ENCODE measurements at places on chromosomes 3 and 15.
A peak's percentile ranks its signal among the peaks of the same experiment; 100 is the strongest.

GRCh38 chr3:82103241-82103640 is 341.8 kb upstream of the GBE1 start:
- DNase-seq = no peak

- DNase-seq = no peak
Observed at GRCh38 chr15:61393949-61394348, 164.8 kb upstream of the RORA start.

DNA sequence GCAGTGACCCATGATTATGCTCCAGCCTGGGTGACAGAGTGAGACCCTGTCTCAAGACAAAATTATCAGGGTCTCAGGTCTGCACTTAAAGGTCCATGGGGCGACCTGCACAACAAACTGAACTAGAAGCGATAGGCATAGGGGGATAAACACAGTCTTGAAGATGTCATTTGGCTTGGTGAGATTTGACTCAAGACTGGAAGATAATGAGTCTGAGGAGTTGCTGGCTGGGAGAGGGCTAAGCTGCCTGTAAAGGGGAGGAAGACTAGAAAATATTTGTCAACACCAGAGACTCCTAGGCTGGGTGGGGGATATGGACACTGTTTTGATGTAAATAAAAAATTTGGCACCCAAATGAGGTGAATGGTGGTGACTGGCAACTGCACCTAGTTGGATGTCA is 19.8 kb downstream of the GHRL start:
- no peak for DNase-seq

- no peak for DNase-seq
Observed at GRCh38 chr15:95371664-95372063, 958.8 kb upstream of the NR2F2 start.

GRCh38 chr3:44076221-44076829 is 165.4 kb upstream of the TOPAZ1 start:
- no peak for DNase-seq

DNA sequence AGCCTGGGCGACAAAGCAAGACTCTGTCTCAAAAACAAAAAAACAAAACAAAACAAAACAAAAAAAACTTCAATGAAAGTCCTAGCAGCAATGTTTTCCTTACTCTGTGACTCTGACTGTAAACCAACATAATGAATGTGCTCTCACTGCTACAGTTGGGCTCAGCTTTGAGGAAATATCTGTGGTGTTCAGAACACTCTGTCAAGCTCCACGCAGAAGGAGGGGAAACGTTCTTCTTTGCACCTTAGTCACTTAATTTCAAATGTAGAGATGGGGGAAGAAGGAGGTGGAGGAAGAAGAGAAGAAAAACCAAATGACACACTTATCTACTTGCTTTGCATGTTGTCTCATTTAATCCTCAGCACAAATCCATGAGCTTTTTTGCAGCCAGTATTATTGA is 107.1 kb upstream of the UBE3A start:
- DNase-seq = no peak

DNA sequence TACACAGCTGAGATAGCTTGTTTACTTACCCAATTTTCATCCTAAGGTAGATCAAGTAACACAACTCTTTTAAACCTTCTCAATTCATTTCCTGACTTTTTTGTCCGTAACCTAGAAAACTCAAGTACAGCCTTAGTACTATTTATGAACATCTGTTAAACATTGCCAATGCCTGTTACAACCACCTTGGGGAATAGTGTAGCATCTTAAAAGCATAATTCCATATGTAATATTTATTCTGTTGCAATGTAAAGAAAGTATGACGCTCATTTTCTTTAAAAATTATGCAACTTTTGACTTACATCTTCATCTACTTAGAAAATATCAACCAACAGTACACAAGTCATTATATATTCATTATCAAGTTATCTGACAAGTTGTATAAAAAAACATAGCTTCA is 54.6 kb downstream of the SUCLG2 start:
- no peak for DNase-seq

GRCh38 chr15:50340416-50340815 is 14.6 kb downstream of the GABPB1 start:
- DNase-seq = no peak

DNA sequence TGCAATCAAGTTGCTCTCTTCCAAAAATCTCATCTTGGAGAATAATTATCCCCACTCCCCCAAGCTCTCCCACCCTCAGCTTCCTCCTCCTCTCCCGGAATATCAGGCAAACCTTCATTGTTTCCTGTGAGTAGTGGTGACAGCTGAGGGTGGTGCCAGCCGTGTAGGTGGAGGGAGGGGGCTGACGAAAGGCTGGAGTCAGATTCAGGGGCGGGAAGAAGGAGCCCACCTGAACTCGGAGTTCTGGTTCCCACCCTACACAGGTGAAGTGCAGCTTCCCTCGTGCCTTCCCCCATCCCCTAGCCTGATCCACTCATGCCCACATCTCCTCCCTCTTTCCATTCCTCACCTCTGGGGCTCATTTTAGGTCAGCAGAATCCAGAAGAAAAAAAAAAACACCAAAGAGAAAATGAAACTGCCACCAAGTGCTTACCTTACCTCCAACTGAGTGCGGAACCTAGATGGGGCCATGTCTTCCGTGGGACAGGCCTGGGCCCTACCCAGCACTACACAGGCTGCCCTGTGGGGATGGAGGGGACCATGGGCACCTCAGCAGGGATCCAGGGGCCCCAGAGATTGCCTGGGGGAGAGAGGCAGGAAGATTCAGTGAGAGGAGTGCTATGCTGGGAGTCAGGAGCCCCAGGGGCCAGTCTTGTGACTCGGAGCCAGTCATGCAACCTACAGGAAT is 81.3 kb downstream of the ADCY5 start:
- no peak for DNase-seq

GRCh38 chr3:31713816-31714215 is 181.1 kb downstream of the STT3B start:
- no peak for DNase-seq

DNA sequence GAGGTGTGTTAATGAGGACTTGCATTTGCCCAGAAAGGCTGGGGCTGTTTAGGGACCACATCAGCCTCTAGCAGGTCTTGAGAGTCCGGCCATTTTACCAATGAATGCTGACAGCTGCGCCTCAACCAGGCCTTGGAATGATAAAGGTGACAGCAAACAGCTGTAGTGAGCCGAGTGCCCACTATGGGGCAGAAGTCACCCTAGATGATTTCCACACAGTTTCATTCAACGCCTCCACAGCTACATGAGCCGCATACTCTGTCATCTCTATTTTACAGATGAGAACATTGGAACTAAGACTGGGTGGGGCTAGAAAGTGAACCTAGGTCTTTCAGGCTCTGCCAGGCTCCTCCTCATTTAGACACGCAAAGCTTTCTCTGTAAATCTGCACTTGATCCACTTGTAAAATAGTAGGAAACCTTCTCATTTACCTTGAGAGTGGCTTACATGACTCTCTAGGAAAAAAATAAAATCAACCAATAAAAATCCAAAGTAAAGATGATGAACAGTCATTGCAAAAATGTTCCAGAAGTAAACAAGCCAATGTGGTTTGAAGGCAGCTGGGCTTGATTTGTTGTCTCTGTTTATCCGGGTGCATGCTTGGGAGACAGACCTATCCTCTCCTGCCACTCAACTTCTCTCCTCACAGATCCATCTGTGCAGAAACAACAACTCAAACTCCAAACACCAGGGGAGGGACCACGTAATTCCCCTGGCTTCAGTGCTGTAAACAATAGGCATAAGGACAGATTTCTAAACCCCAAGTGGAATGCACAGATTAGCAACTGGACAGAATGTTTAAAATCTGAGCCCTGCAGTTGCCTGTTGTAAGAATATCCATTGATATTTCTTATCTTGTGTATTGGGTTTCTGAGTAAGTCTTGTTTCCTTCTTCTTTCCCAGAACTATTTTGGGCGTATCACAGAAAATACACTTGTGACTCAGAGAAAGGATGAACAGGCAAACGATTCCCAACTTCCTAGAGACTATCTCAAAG is 31.5 kb upstream of the LDHAL6B start:
- peak; percentile 89 for DNase-seq

DNA sequence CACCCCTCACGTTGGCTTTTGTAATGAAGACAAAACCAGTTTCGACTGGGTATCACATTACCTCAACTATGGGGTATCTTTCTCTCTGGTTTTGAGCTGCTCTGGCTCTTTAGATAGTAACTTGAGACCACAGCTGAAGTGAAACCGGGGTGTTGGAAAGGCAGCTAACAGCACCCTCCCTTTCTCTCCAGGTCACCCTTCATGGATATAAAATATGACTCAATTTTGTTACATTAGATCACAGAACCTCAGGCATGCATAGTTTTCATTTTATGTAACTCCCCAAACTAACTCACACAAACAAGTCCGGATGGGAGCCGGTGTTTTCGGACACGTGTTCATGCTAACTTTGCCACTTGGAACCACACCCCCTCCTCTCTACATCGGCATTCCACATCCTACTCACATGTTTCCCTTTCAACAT is 90.7 kb downstream of the NR2F2 start:
- peak; percentile 23 for DNase-seq

- DNase-seq = no peak
Observed at GRCh38 chr15:45138814-45139765, 9.3 kb downstream of the DUOX1 start.

DNA sequence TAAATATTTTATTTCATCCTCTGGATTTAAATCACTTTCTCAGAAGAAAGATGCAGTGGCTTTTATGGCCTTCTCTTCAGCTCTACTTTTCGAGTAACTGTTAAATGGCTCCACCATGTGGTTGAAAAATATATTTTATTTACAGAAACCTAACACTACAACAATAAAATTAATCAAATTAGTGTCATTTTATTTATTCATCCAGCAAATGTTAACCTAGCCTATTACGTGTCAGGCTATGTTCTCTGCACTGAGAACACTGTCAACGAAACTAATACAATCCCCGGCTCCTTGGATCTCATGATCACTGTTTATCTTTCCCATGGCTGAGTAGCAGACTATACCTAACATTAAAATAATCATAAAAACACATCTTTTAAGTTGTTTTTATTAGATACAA is 148.0 kb upstream of the OSTN start:
- DNase-seq = peak; percentile 84

DNA sequence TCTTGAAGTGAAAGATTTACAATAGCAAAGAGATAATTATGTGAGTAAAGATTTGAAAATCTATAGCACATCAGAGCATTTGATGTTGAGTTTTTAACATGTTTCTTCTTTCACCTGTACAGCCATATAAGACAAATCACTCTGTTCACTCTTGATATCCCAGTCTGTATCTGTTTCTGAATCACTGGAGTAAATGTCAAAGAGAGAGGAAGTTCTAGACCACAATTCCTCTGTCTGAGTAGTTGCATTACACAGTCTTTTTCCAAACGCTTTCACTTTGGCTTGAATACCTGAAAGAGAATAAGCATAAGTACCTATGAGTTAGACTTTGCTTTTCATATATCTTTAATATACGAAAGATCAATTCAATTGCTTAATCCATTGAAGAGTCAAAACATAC is 9.9 kb downstream of the THAP10 start:
- no peak for DNase-seq

DNA sequence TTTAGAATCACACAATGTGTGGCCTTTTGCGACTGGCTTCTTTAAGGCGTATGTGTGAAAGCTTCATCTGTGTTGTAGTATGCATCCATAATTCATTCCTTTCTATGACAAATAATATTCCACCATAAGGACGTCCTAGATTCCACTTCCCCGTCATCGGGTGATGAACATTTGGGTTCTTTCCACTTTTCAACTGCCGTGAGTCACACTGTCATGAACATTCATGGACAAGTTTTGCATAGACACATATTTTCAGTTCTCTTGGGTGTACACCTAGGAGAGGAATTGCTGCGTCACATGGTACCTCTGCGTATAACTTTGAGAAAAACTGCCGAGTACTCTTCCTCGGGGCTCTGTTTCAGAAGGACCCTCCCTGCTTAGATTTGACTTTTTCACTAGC is 97.3 kb downstream of the TOP2B start:
- DNase-seq = no peak

GRCh38 chr3:48241796-48242455 is 1.0 kb downstream of the ZNF589 start:
- no peak for DNase-seq

DNA sequence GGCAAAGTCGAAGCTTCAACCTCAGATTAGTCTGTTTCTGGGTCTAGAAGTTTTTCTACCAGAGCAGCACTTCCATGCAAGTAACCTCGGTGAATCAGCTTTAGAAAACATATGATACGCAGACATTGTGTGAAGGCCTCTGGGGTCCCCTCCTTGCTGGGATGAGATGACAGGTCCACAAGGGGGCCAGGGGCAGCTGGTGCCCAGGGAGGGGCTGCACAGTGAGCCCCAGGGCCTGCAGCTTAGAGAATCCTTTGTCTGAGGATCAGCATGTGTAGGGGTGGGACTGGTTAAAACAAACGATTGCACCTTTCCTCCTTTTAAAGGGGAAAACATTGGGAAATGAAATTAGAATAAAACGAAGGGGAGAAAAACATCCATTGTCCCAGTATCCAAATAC is 47.5 kb upstream of the TLE3 start:
- DNase-seq = no peak

DNA sequence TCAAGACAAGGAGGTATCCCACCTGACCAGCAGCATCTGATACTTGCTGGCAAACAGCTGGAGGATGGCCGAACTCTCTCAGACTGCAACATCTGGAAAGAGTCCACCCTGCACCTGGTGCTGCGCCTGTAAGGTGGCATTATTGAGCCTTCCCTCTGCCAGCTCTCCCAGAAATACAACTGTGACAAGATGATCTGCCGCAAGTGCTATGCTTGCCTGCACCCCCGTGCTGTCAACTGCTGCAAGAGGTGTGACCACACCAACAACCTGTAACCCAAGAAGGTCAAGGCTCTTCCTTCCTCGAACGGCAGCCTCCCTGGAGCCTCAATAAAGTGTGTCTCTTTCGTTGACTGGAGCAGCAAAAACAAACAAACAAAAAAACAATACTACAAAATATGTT is 2.2 kb upstream of the SLC4A7 start:
- no peak for DNase-seq

GRCh38 chr15:50605462-50605861 is 59.0 kb upstream of the USP50 start:
- no peak for DNase-seq

DNA sequence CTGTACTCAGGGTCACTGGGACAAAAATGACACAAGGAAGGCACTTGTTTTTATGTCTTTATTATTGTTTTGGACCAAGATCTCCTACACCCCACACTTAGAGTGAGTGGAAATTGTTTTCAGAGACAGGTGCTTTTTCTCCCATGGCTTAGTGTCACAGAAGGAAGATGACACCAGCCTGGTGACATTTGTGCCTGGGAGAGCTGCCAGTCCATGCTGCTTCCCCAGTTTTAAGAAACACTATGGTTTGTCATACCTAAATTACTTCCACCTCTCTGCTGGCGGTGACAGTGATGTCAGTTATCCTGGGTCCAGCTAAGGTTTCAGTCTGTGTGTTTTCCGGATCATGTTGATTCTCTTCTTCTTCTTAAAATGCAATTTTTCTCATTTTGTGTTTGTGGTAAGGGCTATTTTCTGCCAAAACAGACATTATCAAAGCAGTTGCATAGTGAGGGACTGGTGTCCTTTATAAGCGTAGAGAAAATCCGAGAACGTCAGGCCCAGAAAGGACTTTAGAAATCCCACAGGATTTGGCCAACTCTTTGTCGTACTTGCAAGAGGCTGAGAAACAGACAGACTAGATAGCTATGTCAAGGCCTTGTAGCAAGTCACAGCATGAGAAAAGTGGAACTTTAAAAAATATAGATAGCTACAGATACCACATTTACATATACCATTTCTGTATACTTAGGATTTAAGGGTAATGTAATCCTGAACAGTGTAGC is 149.5 kb downstream of the TP63 start:
- DNase-seq = no peak
